Osteocyte (in vitro differentiated cells): ENCODE measurements at places on chromosomes 6 and 20. TPM values are rescaled to one million over a fixed set of nuclear protein-coding genes. Genes with fewer than 3 reads are reported as not detected.
A peak's percentile ranks its signal among the peaks of the same experiment; 100 is the strongest.

POLH gene
- 27.7 and 28.2 TPM in 2 replicates for total RNA-seq

GHRH gene
- total RNA-seq, result not detected in 2 replicates

GRIK2 gene
- total RNA-seq, result 7.1 and 10.8 TPM in 2 replicates

SYNDIG1 gene
- total RNA-seq, result 0.40 and 0.94 TPM in 2 replicates

NRSN1 gene
- not detected in 2 replicates for total RNA-seq

ACTL10 gene
- 0.52 and 0.54 TPM in 2 replicates for total RNA-seq

PDE10A gene
- 7.3 and 9.8 TPM in 2 replicates for total RNA-seq

HLA-DOA gene
- not detected in 2 replicates for total RNA-seq

MDFI gene
- total RNA-seq, result 74.1 and 75.9 TPM in 2 replicates

- DNase-seq, result no peak
These were observed 195.1 kb downstream of the ZMYND8 start for GRCh38 chr20:47161411-47161810.

DNA sequence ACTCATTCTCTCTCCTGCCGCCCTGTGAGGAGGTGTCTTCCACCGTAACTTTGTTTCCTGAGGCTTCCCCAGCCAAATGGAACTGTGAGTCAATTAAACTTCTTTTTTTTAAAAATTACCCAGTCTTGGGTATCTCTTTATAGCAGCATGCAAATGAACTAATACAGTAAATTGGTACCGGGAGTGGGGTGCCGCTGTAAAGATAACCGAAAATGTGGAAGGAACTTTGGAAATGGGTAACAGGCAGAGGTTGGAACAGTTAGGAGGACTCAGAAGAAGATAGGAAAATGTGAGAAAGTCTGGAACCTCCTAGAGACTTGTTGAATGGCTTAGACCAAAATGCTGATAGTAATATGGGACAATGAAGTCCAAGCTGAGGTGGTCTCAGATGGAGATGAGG, 55.8 kb downstream of the EPB41L2 start:
- no peak for DNase-seq

DNA sequence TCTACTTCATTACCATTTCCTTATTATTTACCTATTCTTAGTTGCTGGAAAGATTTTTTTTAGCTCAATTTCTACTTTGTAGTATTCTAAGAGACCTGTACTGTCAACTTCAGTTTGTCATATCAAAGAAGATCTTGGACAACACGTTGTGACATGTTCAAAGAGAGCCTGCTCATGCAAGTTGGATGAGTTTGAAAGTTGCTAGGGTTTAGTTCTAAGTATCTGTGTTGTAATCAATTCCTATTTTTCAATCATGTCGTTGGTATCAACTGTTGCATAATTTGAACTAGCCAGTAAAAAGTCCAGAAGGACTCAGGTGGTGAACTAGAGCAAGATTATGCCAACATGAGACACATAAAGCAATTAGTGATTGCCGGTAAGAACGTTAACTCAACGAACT, 30.2 kb downstream of the PKIB start:
- DNase-seq, result no peak

GRCh38 chr20:46056970-46057855, 28.2 kb downstream of the SLC12A5 start:
- DNase-seq, result peak; percentile 84

- no peak for DNase-seq
These were observed 30.8 kb downstream of the METTL24 start for GRCh38 chr6:110327391-110327790.

GRCh38 chr20:21291026-21291425, 12.1 kb upstream of the XRN2 start:
- DNase-seq, result no peak

GRCh38 chr6:165274611-165275010, 34.8 kb downstream of the C6orf118 start:
- DNase-seq, result no peak

- no peak for DNase-seq
These were observed 29.3 kb upstream of the TBC1D7 start for GRCh38 chr6:13357551-13358075.

DNA sequence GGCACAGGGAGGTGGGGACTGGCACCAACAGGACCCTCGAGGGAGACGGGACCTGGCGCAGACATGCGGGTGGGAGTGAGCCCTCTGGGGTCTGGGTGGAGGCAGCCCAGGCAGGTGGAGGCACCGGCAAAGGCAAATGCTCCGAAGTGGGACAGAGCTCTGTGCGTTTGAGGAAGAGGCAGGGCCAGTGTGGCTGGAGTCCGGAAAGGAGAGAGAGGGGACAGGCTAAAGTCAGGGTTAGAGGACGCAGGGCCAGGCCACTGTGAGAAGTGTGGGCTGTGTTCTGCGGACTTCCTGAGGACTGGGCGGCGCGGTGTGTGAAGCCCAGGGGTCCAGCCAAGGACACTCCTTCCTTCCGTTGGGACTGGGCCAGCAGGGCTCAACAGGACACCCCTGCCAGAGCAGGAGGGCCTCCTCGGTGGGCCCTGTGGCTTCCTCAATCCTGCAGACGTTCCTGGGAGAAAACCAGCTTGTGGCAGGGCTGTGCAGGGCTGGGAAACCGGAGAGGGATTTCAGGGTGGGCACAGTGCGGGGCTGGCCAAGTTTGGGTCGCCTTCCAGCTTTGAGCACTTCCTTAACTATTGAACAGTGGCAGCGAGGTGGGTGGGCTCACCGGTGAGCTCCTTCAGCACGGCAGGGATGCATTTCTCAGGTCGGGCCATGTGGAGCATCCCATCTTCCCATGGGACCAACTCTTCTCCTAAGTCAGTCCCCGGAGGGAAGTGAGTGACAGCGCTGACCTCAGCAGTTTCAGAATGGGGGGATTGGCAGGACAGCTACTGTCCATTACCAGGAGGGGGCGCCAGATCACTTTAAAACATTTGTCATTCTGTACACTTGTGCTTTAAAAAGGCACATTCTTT, 22.5 kb downstream of the MOCS3 start:
- DNase-seq, result no peak

GRCh38 chr20:54251096-54251495, 43.2 kb downstream of the PFDN4 start:
- no peak for DNase-seq

GRCh38 chr6:104473021-104473429, 386.7 kb downstream of the HACE1 start:
- no peak for DNase-seq

DNA sequence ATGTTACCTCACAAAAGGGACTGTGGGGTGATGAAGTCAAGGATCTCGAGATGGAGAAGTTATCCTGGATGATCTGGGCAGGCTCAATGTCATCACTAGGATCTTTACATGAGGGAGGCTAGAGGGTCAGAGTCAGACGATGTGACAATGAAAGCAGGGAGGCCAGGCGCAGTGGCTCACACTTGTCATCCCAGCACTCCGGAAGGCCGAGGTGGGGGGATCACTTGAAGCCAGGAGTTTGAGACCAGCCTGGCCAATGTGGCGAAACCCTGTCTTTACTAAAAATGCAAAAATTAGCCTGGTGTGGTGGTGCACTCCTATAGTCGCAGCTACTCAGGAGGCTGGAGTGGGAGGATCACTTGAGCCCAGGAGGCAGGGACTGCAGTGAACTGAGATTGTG, 68.8 kb downstream of the TTLL2 start:
- DNase-seq, result no peak

DNA sequence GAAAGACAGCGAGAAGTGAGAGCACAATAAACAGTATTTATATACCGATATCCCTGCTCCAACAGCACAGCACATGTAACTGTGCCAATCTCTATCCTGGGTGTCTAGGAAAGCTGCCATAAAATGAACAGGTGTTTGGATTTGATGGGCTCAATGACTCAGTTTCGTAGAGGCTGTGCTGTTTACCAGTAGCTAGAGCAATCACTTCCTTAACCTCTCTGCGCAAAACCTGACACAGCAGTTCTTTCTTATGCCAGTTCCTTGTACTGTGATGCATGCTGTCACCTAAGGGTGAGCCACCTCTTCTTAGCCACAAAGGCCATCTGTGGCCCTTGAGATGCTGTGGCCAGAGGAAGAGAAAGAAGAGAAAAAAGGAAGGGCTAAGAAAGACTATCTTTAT, 59.3 kb downstream of the SHPRH start:
- no peak for DNase-seq

DNA sequence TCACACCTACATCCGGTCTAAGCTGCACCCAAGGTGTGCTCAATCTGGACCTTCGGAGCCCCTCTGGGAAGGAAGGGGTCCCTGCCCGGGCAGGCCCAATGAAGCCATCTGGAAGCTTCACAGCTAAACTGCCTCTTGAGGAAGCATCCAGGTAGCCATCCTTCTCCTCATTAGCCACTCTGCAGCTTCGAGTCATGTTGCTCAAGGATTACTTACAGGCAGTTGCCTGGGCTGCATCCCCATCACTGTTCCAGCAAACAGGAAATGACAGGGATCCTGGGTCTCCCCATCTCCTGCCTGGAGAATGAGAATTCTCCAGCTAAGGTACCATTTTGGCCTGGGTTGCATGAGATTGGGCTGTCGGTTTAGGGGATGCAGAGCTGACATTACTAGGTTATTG, 91.7 kb downstream of the ERMARD start:
- peak; percentile 64 for DNase-seq

GRCh38 chr6:38021571-38021970, 202.0 kb downstream of the ZFAND3 start:
- DNase-seq, result no peak

DNA sequence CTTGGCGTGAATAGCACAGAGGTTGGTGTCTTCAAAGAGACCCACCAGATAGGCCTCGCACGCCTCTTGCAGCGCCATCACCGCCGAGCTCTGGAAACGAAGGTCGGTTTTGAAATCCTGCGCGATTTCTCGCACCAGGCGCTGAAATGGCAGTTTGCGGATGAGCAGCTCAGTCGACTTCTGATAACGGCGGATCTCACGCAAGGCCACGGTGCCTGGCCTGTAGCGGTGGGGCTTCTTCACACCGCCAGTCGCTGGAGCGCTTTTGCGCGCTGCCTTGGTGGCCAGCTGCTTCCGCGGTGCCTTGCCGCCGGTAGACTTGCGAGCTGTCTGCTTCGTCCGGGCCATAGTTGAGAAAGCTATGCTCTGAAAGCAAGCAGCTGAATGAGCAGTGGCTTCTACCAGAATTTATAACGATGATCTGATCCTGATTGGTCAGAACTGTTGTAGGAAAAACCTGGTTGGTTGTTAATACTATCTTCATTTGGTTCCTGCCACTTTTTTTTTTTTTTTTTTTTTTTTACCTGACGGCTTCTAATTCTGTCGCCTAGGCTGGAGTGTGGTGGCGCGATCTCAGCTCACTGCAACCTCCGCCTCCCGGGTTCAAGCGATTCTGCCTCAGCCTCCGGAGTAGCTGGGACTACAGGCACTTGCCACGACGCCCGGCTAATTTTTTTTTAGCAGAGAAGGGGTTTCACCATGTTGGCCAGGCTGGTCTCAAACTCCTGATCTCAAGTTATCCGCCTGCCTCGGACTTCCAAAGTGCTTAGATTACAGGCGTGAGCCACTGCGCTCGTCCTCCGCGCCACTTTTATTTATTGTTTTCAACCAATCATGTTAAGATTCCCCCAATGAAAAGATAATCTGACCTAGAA, 21.5 kb downstream of the OR2B2 start:
- DNase-seq, result no peak

GRCh38 chr6:109978174-109979032, at the start of gene GPR6:
Gene GPR6 (plus strand): TSS chr6:109978311. CDS start chr6:109979113, 802 bp downstream.
- DNase-seq, result no peak

GRCh38 chr6:75673884-75674283, 72.2 kb downstream of the SENP6 start:
- DNase-seq, result no peak
